Kidney (tissue), 22 donors: ENCODE measurements at places on chromosomes 3 and 15. TPM values are rescaled to one million over a fixed set of nuclear protein-coding genes. Genes with fewer than 3 reads are reported as not detected.

DNA sequence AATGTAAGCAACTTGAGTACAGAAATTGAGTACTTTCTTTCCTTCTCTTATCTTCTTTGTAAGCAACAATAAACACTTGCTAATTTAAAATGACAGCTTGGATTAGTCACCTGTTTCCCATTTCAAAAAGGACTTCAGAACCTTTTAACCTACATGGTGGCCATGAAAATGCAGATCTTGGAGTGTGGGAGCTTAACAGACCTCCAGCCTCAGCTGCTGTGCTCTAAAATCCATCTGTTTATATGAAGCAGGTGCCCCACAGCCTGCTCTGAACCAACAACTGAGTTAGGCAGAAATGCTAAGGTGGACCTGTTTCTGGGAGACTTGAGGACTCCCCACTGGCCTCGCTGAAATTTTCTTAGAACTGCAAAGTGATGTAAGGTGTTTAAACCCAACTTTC is 91.1 kb upstream of the TNIK start:
- H3K27me3 ChIP-seq = no peaks in the 10 kb centered on the region
- H3K4me3 ChIP-seq = no peak overlapping the region
- peaks cover 2% of the 10 kb centered on the region for H3K4me1 ChIP-seq
- H3K27ac ChIP-seq = no peak overlapping the region
- no peak for DNase-seq

Gene STRIT1
- total RNA-seq = not detected

GRCh38 chr15:83285979-83286553 is 1.6 kb upstream of the BNC1 start:
- peaks cover 28% of the 10 kb centered on the region for H3K27me3 ChIP-seq
- no peaks in the 10 kb centered on the region for H3K36me3 ChIP-seq
- no peak for DNase-seq
- no peaks in the 10 kb centered on the region for H3K4me1 ChIP-seq
- no peak overlapping the region for H3K4me3 ChIP-seq
- no peak overlapping the region for H3K27ac ChIP-seq

Gene SST
- not detected for total RNA-seq

Gene CCR1
- total RNA-seq = 13.8 TPM

GRCh38 chr15:47331829-47332393 is 385.4 kb upstream of the SEMA6D start:
- no peak for DNase-seq

Gene P2RY12
- total RNA-seq = 2.2 TPM

Gene DPPA2
- total RNA-seq = 0.19 TPM

DNA sequence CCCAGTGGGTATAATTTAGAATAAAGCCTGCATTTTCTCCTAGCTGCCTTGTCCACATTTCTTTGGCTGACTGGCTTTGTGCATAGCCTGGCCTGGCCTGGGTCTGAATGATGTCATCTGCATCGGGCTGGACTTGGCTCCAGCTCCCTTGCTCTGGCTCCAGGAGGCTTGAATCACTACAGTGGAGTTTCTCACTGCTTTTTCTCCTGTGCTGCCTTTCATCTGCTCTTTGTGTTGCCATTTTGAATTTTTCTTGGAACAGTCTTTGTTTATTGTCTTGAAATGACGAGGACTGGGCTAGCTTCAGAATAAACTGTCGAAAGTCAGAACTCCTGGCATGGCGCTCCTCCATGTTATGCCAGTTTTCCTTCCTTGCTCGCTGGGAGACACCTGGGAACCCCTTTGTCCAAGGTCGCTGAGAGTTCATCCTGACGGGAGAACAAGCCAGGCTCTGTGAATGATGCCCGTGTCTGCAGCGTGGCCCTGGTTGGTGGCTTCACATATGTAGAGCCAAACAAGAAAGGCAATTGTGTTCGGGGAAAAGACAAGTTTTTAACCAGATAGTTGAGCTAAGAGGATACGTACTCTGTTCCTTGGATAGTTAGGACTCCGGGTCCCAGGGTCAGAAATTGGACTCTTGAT is 258.9 kb downstream of the PDZRN3 start:
- no peaks in the 10 kb centered on the region for H3K4me1 ChIP-seq
- no peaks in the 10 kb centered on the region for H3K27me3 ChIP-seq
- no peak for DNase-seq
- no peak overlapping the region for H3K27ac ChIP-seq

Gene KLHL6
- total RNA-seq = 9.8 TPM

DNA sequence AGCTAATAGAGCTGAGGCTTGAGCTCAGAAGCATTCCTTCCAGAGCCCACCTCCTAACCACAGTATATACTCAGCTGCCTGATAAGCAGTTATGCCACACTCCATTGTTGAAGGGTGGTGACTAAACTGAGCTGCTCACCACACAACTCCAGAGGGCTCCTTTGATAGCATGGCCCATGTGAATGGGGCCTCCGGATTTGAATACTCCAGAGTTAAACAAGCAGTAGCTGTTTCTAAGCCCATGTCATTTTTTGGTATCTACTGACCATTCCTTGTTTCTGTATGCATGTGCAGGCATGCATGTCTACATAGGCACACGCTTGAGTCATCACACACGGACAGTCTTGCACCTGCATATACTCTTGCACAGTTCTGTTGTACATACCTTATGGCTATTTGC is 28.9 kb downstream of the IGSF10 start:
- H3K27me3 ChIP-seq = no peaks in the 10 kb centered on the region
- no peak for DNase-seq
- H3K36me3 ChIP-seq = no peaks in the 10 kb centered on the region
- no peak overlapping the region for H3K27ac ChIP-seq
- H3K4me3 ChIP-seq = no peak overlapping the region

- no peaks in the 10 kb centered on the region for H3K4me1 ChIP-seq
- H3K27ac ChIP-seq = no peak overlapping the region
- H3K36me3 ChIP-seq = no peaks in the 10 kb centered on the region
- no peaks in the 10 kb centered on the region for H3K27me3 ChIP-seq
- DNase-seq = no peak
Measured at GRCh38 chr3:59731943-59732342, 682.1 kb upstream of the CFAP20DC start.

DNA sequence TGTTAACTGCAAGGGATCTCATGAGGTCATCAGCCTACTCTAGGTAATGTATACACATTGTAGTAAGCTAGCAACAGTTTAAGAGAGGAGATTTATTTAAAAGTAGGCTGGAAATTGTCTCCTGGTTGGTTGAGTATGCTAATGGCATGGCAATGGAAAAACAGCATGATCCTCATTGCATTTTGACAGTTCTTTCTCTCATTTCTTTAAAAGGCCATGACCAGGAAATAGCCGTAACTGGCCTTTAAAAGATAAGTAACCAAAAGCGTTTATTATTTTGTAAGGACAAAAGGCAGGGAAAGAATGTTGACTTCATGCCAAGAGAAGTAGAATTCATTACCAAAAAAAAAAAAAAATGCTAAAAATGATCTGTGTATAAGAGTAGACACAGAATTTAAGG is 310.3 kb downstream of the FGF12 start:
- no peaks in the 10 kb centered on the region for H3K4me1 ChIP-seq
- no peak overlapping the region for H3K4me3 ChIP-seq
- DNase-seq = no peak
- no peaks in the 10 kb centered on the region for H3K36me3 ChIP-seq
- H3K27ac ChIP-seq = no peak overlapping the region

Gene NTRK3
- 25.5 TPM for total RNA-seq

Gene WDR93
- total RNA-seq = 2.5 TPM

- no peaks in the 10 kb centered on the region for H3K27me3 ChIP-seq
- no peaks in the 10 kb centered on the region for H3K4me1 ChIP-seq
- no peak overlapping the region for H3K27ac ChIP-seq
- no peak overlapping the region for H3K4me3 ChIP-seq
- no peak for DNase-seq
- no peaks in the 10 kb centered on the region for H3K36me3 ChIP-seq
Measured at GRCh38 chr3:71478568-71478967, 105.0 kb downstream of the FOXP1 start.

DNA sequence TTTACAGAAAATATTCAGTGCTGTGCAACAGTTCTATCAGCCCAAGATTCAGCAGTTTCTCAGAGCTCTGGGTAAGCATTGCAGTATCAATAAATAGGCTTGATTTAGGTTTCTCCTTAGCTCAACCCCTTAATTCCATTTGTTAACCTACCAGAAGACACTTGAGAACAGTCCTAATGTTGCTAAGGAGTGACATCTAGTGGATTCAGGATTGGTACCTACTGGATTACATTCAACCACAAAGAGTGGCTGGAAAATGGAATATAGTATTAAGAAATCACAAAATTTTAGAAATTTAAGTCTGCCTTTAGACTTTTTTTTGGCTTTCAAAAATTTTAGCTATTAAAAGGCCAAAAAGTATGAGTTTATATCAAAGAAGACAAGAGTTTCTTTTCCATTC is 34.7 kb downstream of the POLG start:
- no peak overlapping the region for H3K27ac ChIP-seq
- no peak overlapping the region for H3K4me3 ChIP-seq
- no peaks in the 10 kb centered on the region for H3K36me3 ChIP-seq
- H3K27me3 ChIP-seq = no peaks in the 10 kb centered on the region

Gene ANAPC13
- total RNA-seq = 55.3 TPM

DNA sequence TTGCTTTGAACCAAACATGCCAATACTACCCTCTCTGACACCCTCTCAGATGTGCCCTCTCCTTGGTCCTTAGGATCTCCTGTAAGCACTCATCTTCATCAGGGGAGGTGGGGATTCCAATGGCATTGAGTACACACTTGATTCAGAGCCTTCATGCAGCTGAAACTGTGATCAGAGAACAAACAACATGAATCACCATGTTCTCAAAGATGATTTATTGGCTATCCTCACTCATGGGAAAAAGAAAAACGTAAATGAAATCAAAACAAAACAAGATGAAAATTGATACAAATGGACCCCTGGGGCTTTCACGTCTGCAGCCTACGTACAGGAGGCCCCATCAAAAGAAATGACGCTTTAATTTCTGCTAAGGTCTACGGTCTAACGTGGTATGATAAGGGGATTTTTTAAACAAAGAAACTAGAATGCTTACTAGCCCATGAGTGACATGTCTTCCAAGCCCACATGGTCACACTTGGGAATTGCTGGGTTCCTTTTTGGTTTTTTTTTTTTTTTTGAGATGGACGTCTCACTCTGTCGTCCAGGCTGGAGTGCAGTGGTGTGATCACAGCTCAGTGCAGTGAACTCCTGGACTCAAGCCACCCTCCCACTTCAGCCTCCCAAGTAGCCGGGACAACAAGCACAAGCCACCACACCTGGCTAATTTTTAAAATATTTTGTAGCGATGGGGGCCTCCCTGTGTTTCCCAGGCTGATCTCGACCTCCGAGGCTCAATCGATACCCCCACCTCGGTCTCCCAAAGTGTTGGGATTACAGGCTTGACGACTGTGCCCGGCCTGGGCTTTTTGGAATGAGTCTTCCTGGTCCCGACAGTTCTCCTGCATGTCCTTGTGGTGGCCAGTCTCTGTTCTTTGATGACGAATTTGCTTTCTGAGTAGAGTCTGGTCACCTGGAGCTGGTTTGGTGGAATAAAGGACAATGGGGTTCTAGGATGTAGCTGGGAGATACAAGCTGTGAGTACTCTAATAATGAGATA is 202.6 kb downstream of the XXYLT1 start:
- no peak overlapping the region for H3K4me3 ChIP-seq
- H3K36me3 ChIP-seq = no peaks in the 10 kb centered on the region
- no peaks in the 10 kb centered on the region for H3K4me1 ChIP-seq
- no peaks in the 10 kb centered on the region for H3K27me3 ChIP-seq
- DNase-seq = peak; percentile 21

GRCh38 chr15:84975871-84976351 is 5.7 kb upstream of the PDE8A start:
- H3K27me3 ChIP-seq = no peaks in the 10 kb centered on the region
- DNase-seq = no peak
- no peak overlapping the region for H3K4me3 ChIP-seq

DNA sequence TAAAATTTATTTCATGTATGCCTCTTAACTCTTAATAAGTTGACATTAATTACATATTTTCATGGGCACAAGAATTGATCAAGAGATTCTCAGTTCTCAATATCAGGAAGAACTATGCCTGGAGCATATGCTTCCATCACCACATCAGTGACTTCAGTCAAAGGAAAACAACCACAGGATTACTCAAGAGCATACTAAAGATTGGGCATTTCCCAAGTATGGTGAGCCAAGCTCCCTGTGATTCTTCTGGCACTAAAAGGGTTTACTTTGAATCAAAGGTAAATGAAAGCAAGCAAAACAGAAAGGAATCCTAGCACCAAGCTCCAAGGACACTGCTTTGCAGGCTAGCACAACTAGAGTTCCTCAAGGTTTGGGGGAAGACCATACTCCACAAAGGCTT is 44.6 kb downstream of the FMN1 start:
- peaks cover 3% of the 10 kb centered on the region for H3K4me1 ChIP-seq
- no peak overlapping the region for H3K4me3 ChIP-seq
- no peaks in the 10 kb centered on the region for H3K36me3 ChIP-seq
- no peaks in the 10 kb centered on the region for H3K27me3 ChIP-seq
- H3K27ac ChIP-seq = no peak overlapping the region

DNA sequence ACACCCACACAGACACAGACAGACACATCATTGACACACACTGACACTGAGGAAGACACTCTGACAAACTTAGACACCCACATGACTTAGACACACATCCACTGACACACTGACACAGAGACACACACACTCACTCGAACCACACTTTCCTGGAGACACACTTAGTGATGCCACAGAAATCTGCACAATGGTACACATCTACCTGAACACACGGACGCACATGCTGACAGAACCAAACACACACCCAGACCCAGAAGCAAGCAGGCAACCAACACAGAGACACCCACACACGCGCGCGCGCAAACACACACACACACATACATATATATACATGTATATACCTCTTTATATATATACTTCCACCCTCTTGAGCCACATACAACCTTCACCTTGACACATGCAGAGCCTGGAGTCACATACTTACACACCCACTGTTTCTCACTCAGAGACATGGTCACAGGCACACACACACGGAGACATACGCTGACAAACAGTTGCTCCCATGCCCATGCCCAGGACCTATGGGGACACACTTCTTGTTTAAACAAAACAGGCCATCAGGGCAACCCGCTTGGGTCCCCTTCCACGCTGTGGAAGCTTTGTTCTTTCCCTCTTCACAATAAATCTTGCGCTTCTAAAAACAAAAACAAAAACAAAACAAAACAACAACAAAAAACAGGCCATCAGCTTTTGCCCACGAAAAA is 913 bp upstream of the SCN5A start:
- H3K27ac ChIP-seq = no peak overlapping the region
- no peak for DNase-seq
- H3K4me3 ChIP-seq = peak overlapping the region; percentile 21
- H3K27me3 ChIP-seq = peaks cover 2% of the 10 kb centered on the region
- peaks cover 14% of the 10 kb centered on the region for H3K4me1 ChIP-seq
